ENCODE measurements at places on chromosomes 16 and 17. TPM values are rescaled to one million over a fixed set of nuclear protein-coding genes. Genes with fewer than 3 reads are reported as not detected.

DNA sequence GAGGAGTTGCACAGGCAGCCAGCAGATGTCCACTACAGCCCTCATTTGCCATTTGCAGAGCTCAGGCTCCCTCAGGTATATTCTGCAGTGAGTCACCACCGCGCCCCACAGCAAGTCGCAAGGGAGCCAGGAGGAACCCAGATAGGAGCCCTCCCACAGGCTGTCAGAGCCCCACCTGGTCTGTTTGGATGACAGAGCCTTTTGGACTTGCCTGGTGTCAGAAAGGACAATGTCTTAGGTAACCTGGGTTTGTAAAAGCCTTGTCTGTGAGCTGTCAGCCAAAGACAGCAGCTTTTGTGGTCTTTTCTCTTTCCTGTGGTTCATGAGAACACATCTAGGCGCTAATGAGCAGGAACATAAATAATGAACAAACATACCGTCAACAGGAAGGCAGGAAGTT lies 70.9 kb downstream of the GNAO1 start:
- no peak for DNase-seq

GRCh38 chr16:87931504-87931903 lies 4.8 kb downstream of the CA5A start:
- no peak for DNase-seq

GRCh38 chr17:57874434-57875289 lies 24.8 kb upstream of the MRPS23 start:
- DNase-seq: peak; percentile 92

- DNase-seq: peak; percentile 90
These were observed 1.1 kb downstream of the RAI1 start for GRCh38 chr17:17682293-17682736.

DNA sequence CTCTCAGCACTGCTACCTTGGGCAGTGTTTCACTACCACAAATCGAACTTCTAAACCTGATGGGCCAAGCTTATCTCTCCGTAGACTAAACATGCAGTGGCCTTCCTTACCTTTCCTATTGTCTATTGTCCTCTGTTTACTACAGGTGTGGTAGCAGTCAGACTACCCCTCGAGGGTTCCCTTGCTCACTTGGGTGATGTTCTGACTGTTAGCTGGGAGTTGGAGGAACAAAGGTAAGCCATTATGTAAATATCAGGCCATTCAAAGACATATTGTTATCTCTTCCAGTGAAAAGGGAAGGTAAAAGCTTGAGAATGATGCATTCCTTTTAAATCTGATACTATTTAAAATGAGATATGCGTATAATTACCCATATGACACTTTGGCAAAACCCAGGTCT lies 828.3 kb upstream of the EEF2KMT start:
- DNase-seq: peak; percentile 14

DNA sequence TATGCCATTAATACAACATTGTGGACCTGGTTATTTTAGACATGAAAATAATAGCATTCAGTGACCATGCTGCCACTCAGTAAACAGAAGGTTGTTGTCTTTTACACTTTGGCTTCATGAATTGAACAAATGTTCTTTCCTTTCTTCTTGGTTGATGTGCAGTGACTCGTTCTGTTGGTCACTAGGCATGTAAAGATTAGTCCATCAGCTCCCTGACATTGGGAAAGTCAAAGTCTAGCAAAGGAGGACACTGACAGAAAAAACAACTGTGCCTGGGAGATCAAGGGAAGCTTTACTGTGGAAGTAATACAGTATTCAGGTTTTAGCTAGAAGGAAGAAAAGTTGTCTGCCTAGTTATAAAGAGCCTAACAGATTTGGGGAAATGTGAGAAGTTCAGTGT lies 6.9 kb downstream of the KCNJ16 start:
- no peak for DNase-seq

GRCh38 chr16:3058139-3059030 lies 7.1 kb upstream of the IL32 start:
- DNase-seq: no peak

DNA sequence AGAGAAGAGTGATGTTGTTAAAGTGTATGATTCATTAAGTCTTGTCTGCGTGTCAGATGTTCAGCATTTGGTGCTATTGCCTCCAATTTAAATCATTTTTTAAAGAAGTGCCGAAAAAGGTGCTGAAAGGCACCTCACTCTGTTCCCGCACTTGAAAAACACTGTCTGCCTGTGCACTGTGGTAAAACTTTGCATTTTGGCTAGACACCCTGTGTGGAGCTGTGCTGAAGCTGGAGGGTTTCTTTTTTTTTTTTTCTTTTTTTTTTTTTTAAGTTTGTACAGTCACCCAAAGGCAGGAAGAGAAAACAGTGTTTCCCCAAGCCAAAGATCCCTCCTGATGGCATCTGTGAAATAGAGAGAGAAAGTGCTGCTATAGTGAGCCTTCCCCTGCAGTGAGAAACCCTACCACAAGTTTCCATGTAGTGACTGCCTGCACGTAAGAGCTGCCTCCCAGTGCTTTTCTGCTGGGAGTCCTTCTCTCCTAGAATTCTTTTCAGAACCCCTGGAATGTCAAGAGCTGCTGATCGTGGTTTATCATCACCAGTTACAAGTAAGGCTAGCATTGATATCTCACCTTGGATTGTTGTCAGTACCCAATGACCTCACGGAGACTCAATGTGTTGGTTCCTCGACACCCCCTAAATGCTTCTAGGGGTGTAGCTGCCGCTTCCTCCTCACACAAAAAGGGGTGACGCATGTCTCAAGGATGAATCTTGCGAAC lies 116.0 kb upstream of the SOX9 start:
- no peak for DNase-seq

- no peak for DNase-seq
These were observed 110.6 kb downstream of the ABCC1 start for GRCh38 chr16:16059895-16060590.

Gene TP53TG3B
- not detected for total RNA-seq

Gene C17orf107
- total RNA-seq: 13.4 TPM

DNA sequence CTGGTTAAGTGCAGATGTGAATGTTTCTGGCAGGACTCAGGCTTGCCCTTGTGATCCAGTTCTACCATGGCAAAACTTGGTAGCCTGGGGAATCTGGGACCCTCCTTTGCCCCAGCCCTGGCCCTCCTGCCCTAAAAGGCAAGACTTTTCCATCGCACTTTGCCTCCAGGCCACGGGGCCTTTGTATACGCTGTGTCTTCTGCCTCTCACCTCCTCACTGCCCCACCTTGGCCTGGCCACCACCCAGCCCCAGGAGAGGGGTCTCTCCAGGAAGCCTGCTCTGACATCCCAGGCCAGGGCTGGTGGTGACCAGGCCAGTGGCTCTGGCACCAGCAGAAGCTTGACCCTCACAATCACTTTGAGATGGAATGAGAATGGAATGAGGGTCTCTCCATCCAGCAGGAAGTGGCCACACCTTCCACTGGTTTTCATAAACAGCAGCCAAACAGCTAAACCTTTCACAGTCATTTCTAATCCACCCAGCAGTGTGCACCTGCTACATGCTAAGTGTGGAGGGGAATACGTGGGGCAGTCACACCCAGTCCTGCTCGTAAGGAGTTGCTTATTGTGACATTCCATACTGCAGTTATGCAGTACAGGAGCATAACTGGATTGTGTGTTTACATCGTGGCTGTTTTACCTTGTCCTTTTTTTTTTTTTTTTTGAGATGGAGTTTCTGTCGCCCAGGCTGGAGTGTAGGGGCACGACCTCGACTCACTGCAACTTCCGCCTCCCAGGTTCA lies 1.6 kb upstream of the MRPL38 start:
- no peak for DNase-seq

Gene ETV4
- total RNA-seq: 5.1 TPM

DNA sequence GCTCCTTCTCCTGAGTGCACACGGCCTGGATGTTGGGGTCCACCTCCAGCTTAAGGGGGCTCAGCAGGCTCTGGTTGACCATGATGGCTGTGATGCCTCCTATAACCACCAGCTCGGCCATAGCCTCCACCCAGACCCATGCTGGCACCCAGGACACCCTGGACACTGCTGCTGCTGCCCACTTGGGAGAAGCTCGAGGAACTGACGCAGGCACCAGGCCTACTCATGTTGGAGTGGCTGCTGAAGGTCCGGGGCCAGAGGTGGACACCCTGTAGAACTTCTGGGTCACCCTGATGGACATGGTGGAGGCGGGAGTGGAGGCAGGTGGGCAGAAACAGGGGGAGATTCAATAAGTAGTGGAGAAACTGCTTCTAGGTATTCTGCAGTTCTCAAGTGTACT lies 28.0 kb downstream of the IKZF3 start:
- no peak for DNase-seq
